ENCODE measurements at places on chromosomes 4 and X. TPM values are rescaled to one million over a fixed set of nuclear protein-coding genes. Genes with fewer than 3 reads are reported as not detected.

Gene PCYT1B
- total RNA-seq, result 1.1 TPM

Gene VEGFC
- total RNA-seq, result 56.9 TPM

Gene LONRF3
- total RNA-seq, result 0.36 TPM

Gene PROM1
- total RNA-seq, result not detected

Gene FAM241A
- total RNA-seq, result 2.1 TPM

Gene LRP2BP
- 1.4 TPM for total RNA-seq

Gene HAUS3
- 9.7 TPM for total RNA-seq

Gene SYTL5
- total RNA-seq, result under 0.01 TPM

Gene TIGD4
- 0.36 TPM for total RNA-seq

Gene RP2
- 18.6 TPM for total RNA-seq

Gene TBC1D9
- total RNA-seq, result 19.4 TPM

Gene DRD5
- total RNA-seq, result not detected

Gene DCTD
- 110 TPM for total RNA-seq

Gene CT83
- not detected for total RNA-seq

Gene GAB1
- 20.6 TPM for total RNA-seq

Gene APELA
- not detected for total RNA-seq

Gene ZFYVE28
- total RNA-seq, result 10.5 TPM

Gene P2RY4
- 0.29 TPM for total RNA-seq

Gene PHOX2B
- not detected for total RNA-seq

Gene GPR78
- 1.2 TPM for total RNA-seq
